ENCODE measurements at places on chromosomes 16 and 17. TPM values are rescaled to one million over a fixed set of nuclear protein-coding genes. Genes with fewer than 3 reads are reported as not detected.

DNA sequence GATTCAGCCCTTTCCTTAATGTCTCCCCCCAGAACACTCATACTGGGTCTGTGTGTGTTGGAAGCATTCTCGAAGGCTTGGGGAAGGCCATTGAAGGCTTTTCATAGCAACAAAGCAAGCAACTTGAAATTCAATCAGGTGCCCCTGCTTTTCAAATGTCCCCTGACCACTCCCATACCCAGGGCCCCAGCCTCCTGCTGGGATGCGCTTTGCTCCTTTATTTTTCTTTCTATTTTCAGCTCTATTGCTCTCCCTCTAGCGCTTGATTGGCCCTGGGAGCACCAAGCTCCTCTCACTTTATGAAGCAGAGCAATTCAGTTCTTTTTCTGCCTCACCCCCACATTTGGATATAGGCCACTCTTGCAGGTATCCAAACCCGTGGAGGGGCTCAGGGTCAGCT lies 92.0 kb downstream of the WSCD1 start:
- H3K27ac ChIP-seq = no peak overlapping the region
- DNase-seq = no peak
- H3K36me3 ChIP-seq = no peaks in the 10 kb centered on the region
- no peaks in the 10 kb centered on the region for H3K27me3 ChIP-seq

- peaks cover 3% of the 10 kb centered on the region for H3K4me1 ChIP-seq
- no peak overlapping the region for H3K4me3 ChIP-seq
- no peaks in the 10 kb centered on the region for H3K36me3 ChIP-seq
- H3K27ac ChIP-seq = peak overlapping the region; percentile 43
- no peaks in the 10 kb centered on the region for H3K27me3 ChIP-seq
- no peak for DNase-seq
Measured at GRCh38 chr17:76544546-76545365, 4.9 kb downstream of the PRCD start.

GRCh38 chr16:25026621-25027020 lies 11.5 kb upstream of the ARHGAP17 start:
- H3K36me3 ChIP-seq = no peaks in the 10 kb centered on the region
- DNase-seq = no peak
- H3K27me3 ChIP-seq = no peaks in the 10 kb centered on the region
- no peak overlapping the region for H3K4me3 ChIP-seq
- H3K27ac ChIP-seq = no peak overlapping the region

CCL11 gene
- total RNA-seq = not detected

Data from uterus (tissue), 4 donors.